ENCODE measurements at places on chromosomes 2 and 18.

DNA sequence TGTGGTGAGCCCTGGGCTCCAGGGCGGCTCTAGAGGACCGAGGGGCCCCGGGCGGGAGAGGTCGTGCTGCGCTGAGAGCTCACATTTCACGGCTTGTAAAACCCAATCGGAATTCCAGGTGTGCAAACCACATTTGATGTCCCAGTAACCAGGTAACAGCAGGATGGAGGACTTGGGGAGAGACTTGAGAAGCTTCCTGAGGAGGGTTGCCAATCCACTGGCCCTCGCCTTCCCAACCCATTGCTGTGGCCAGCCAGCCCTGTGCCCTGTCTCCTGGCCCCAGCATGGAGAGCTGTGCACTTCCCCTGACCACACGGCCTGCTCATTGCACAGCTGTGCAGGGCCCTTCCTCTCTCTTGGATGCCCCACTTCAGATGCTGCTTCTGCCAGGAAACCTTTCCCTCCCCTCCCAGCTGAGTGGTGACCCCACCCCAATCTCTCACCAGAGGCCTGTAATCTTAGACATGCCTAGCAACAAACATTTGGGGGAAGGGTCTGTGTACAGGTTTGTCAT is 39.6 kb downstream of the ASB1 start:
- no peak overlapping the region for H3K4me3 ChIP-seq
- no peaks in the 10 kb centered on the region for H3K36me3 ChIP-seq
- no peaks in the 10 kb centered on the region for H3K4me1 ChIP-seq
- no peaks in the 10 kb centered on the region for H3K27me3 ChIP-seq
- DNase-seq = no peak

- H3K4me1 ChIP-seq = no peaks in the 10 kb centered on the region
- H3K27ac ChIP-seq = no peak overlapping the region
- no peaks in the 10 kb centered on the region for H3K36me3 ChIP-seq
- no peaks in the 10 kb centered on the region for H3K27me3 ChIP-seq
These were observed 87.1 kb downstream of the GPR39 start for GRCh38 chr2:132503701-132504100.

GRCh38 chr18:33951031-33951430 is 273.7 kb downstream of the NOL4 start:
- H3K27ac ChIP-seq = no peak overlapping the region
- no peaks in the 10 kb centered on the region for H3K36me3 ChIP-seq

- H3K36me3 ChIP-seq = no peaks in the 10 kb centered on the region
- no peak overlapping the region for H3K27ac ChIP-seq
- no peak overlapping the region for H3K4me3 ChIP-seq
- DNase-seq = no peak
- no peaks in the 10 kb centered on the region for H3K4me1 ChIP-seq
These were observed 61.1 kb upstream of the ID2 start for GRCh38 chr2:8620611-8621382.

DNA sequence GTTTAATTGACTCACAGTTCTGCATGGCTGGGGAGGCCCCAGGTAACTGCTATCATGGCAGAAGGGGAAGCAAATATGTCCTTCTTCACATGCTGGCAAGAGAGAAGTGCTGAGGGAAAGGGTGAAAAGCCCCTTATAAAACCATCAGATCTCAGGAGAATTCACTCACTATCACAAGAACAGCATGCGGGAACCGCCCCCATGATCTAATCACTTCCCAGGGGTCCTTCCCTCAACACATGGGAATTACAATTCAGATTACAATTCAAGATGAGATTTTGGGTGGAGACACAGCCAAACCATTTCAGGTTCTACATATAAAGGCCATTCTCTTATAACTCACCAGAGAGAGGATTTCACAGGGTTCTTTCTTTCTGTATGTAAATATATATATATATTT is 62.9 kb downstream of the VRK2 start:
- H3K4me1 ChIP-seq = no peaks in the 10 kb centered on the region
- H3K27me3 ChIP-seq = no peaks in the 10 kb centered on the region
- no peak for DNase-seq

- no peaks in the 10 kb centered on the region for H3K4me1 ChIP-seq
- no peaks in the 10 kb centered on the region for H3K36me3 ChIP-seq
- no peak overlapping the region for H3K4me3 ChIP-seq
- no peak overlapping the region for H3K27ac ChIP-seq
These were observed 53.2 kb upstream of the MAT2A start for GRCh38 chr2:85485815-85486214.

DNA sequence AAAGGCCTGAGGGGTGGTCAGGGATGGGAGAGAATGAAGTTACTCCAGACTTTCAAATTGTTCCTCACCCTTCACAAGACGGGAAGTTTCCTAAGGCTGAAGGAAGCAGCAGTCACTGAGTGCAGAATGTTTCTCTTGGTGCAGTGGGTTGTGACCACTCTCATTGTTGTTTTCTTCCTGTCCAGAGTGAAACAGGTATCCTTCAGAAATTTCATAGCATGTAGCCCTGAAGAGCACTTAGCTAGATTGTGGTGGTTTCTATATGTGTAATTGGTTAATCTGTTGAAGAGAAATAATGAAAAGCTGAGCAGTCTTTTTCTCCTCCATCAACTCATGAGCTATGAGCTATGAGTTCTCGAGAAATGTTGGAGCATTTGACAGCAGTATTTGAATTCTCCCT is 96.8 kb downstream of the GPD2 start:
- H3K27me3 ChIP-seq = no peaks in the 10 kb centered on the region

GRCh38 chr2:98324181-98324580 is 22.1 kb upstream of the CNGA3 start:
- H3K36me3 ChIP-seq = no peaks in the 10 kb centered on the region
- H3K27ac ChIP-seq = no peak overlapping the region
- no peaks in the 10 kb centered on the region for H3K4me1 ChIP-seq
- H3K27me3 ChIP-seq = no peaks in the 10 kb centered on the region
- DNase-seq = no peak
- H3K4me3 ChIP-seq = no peak overlapping the region

GRCh38 chr2:113169002-113169530 is 4.7 kb upstream of the PSD4 start:
- H3K4me1 ChIP-seq = no peaks in the 10 kb centered on the region
- H3K27ac ChIP-seq = no peak overlapping the region
- no peak for DNase-seq
- H3K4me3 ChIP-seq = no peak overlapping the region

DNA sequence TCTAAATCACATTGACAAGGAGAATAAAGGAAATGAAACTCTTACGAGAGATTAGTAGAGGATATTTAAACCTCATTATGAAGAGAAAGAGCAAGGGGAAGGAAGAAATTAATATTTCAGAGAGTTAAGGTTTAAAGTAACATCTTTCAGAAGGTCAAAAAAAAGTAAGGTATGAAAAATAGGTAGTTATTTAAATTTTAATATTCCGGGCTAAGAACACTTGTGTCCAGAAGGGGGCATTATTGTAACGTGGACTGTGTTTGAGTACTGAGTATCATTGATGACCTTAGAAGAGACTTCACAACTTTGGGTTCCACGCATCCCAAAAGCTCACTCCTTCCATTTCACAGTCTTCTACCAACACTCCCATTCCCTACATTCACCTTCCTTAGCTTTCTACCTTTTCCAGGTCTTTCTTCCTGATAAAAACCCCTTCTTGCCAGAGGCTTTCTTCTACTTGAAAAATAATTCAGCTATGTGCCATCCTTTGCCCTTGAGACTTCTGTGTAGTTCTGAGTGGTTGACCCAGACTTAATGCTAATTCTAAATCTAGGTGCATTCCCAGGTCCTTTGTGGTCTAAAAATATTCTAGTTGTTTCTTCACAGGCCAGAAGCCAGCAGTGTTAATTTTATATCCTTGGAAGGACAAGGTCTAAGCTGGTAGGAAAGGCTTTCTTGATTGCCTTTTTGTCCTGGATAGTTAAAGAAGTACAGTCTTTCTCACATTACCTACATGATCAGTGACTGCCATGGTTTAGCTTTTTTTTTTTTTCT is 16.5 kb downstream of the DYNC1I2 start:
- H3K36me3 ChIP-seq = peaks cover 6% of the 10 kb centered on the region
- no peaks in the 10 kb centered on the region for H3K27me3 ChIP-seq
- DNase-seq = no peak
- no peak overlapping the region for H3K4me3 ChIP-seq
- peaks cover 11% of the 10 kb centered on the region for H3K4me1 ChIP-seq

DNA sequence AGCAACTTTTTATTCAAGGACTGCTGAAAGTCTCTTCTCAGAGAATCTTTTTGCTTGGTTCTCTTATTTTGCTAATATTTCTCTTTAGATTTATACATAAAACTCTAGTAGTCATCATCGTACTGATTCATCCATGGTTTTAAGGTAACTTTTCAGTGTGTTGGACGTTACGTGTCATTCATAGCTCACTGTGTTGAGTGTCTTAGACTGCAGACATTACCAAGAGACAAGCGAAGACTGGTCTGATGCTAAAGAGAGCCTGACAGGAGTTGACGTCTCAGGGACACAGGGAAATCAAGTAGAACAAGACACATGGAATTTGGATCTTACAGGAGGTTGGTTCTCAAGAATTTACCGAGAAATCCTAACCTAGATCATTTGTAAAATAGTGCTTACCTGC is 25.5 kb downstream of the RBM44 start:
- DNase-seq = no peak
- no peaks in the 10 kb centered on the region for H3K27me3 ChIP-seq
- H3K4me1 ChIP-seq = no peaks in the 10 kb centered on the region
- H3K36me3 ChIP-seq = no peaks in the 10 kb centered on the region
- H3K4me3 ChIP-seq = no peak overlapping the region

GRCh38 chr2:119958670-119959268 is 54.1 kb upstream of the EPB41L5 start:
- H3K4me1 ChIP-seq = no peaks in the 10 kb centered on the region
- H3K27me3 ChIP-seq = no peaks in the 10 kb centered on the region
- no peak overlapping the region for H3K27ac ChIP-seq
- no peak for DNase-seq
- H3K36me3 ChIP-seq = peaks cover 6% of the 10 kb centered on the region

DNA sequence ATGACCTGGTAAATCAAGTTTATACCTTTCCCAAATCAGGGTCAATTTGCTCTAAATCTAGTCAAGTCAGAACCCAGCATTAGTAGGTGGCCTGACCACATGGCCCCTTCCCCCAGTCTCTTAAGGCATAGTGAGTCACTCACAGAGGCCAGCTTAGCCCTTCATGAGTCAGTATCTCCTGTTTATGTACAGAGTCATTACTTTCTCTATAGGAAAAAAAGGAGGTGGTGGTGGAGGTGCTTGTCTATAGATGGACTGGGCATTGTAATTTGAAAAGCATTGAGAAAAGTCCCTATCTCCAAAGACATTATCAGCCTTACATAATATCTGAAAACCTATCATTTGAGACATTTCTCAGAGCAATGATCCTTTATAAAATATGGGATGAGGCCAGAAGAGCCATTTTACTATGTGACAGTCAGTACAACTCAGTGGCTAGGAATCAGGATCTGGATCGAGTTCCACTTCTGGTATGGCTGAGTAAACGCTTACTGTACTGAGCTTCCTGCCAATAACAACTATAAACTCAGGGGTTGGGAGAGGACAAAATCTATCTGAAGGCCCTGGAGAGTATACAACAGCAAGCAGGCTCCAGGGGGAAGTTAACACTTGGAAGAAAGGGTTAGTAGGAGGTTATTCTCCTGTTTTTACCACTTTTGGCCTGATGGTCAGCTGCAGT is 22.5 kb upstream of the SIGLEC15 start:
- H3K36me3 ChIP-seq = no peaks in the 10 kb centered on the region
- peak overlapping the region; percentile 81 for H3K27ac ChIP-seq
- H3K27me3 ChIP-seq = no peaks in the 10 kb centered on the region
- H3K4me3 ChIP-seq = no peak overlapping the region
- 0 out of 2 replicates have a peak, but pooled peaks cover 3% of the 10 kb centered on the region for H3K4me1 ChIP-seq

All from Panc1 (cell line).